ENCODE measurements at places on chromosomes 4 and X. TPM values are rescaled to one million over a fixed set of nuclear protein-coding genes. Genes with fewer than 3 reads are reported as not detected.

TCP11X2 gene
- 0.37 TPM for polyA plus RNA-seq

RADX gene
- polyA plus RNA-seq: 39.9 TPM

FAM9B gene
- polyA plus RNA-seq: 0.56 TPM

ZBED1 gene
- polyA plus RNA-seq: 12.2 TPM

NLGN3 gene
- polyA plus RNA-seq: 15.7 TPM

UTP3 gene
- polyA plus RNA-seq: 51.1 TPM

SHROOM4 gene
- 3.7 TPM for polyA plus RNA-seq

RS1 gene
- not detected for polyA plus RNA-seq

PRAF2 gene
- 85.5 TPM for polyA plus RNA-seq

PHOX2B gene
- 3.3 TPM for polyA plus RNA-seq

TMEM255A gene
- polyA plus RNA-seq: 2.3 TPM

PRDM8 gene
- 1.1 TPM for polyA plus RNA-seq

ITIH6 gene
- not detected for polyA plus RNA-seq

CENPVL2 gene
- not detected for polyA plus RNA-seq

F11 gene
- polyA plus RNA-seq: 0.17 TPM

SPIN2A gene
- polyA plus RNA-seq: 0.88 TPM

NR0B1 gene
- polyA plus RNA-seq: 13.1 TPM

MAOB gene
- 16.5 TPM for polyA plus RNA-seq

CORIN gene
- 0.10 TPM for polyA plus RNA-seq

MAGEE2 gene
- polyA plus RNA-seq: 0.60 TPM

TRPC5OS gene
- 0.38 TPM for polyA plus RNA-seq

HNRNPD gene
- polyA plus RNA-seq: 117 TPM

EDNRA gene
- 1.6 TPM for polyA plus RNA-seq

PGM2 gene
- 26.5 TPM for polyA plus RNA-seq

PGAM4 gene
- not detected for polyA plus RNA-seq

TDO2 gene
- 1.7 TPM for polyA plus RNA-seq

XIAP gene
- 6.4 TPM for polyA plus RNA-seq

RNF175 gene
- 0.55 TPM for polyA plus RNA-seq

PAGE5 gene
- polyA plus RNA-seq: not detected

VEGFC gene
- 7.8 TPM for polyA plus RNA-seq

FAM9C gene
- polyA plus RNA-seq: not detected

PABPC5 gene
- 2.7 TPM for polyA plus RNA-seq

ARHGEF9 gene
- 30.5 TPM for polyA plus RNA-seq

PDLIM5 gene
- 26.2 TPM for polyA plus RNA-seq

UGT2B11 gene
- not detected for polyA plus RNA-seq

CLGN gene
- polyA plus RNA-seq: 2.5 TPM

SHISA3 gene
- polyA plus RNA-seq: 2.7 TPM

ADH1A gene
- not detected for polyA plus RNA-seq

PRIMPOL gene
- 66.2 TPM for polyA plus RNA-seq

CFAP99 gene
- polyA plus RNA-seq: 3.8 TPM

P2RY4 gene
- not detected for polyA plus RNA-seq

GPR34 gene
- 8.0 TPM for polyA plus RNA-seq

LRAT gene
- polyA plus RNA-seq: 0.08 TPM

ELMOD2 gene
- 48.5 TPM for polyA plus RNA-seq

FRMD7 gene
- not detected for polyA plus RNA-seq

CYTL1 gene
- polyA plus RNA-seq: 0.48 TPM

DCLK2 gene
- polyA plus RNA-seq: 7.8 TPM

PPP1R2C gene
- not detected for polyA plus RNA-seq

Data from adrenal gland (tissue), 19 donors.